CD4-positive, alpha-beta T cell treated with Interleukin-17A for 1 hour (primary cell): ENCODE measurements at places on chromosomes 2 and 18.

GRCh38 chr18:48154828-48155227 is 224.4 kb upstream of the SMAD2 start:
- DNase-seq, result no peak

DNA sequence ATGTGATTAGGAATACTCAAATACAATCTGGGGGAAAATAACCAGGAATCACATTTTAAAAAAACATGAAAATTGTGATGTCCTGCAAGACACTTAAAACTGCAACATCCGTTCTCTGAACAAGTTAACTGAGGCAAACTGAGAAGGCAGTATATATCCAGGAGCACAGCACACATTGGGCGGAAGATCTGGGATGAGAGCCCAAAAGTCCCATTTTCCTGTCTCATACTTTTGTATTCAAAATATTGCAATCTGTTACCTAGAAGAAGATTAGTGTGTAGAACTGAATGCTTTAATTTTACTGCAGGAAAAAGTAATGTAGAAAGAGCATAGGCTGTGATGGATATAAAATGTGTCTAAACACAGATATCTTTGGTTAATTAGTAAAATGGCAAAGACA is 276.8 kb upstream of the FANCL start:
- DNase-seq, result no peak

GRCh38 chr18:13007248-13007560 is 16.0 kb downstream of the CEP192 start:
- no peak for DNase-seq

DNA sequence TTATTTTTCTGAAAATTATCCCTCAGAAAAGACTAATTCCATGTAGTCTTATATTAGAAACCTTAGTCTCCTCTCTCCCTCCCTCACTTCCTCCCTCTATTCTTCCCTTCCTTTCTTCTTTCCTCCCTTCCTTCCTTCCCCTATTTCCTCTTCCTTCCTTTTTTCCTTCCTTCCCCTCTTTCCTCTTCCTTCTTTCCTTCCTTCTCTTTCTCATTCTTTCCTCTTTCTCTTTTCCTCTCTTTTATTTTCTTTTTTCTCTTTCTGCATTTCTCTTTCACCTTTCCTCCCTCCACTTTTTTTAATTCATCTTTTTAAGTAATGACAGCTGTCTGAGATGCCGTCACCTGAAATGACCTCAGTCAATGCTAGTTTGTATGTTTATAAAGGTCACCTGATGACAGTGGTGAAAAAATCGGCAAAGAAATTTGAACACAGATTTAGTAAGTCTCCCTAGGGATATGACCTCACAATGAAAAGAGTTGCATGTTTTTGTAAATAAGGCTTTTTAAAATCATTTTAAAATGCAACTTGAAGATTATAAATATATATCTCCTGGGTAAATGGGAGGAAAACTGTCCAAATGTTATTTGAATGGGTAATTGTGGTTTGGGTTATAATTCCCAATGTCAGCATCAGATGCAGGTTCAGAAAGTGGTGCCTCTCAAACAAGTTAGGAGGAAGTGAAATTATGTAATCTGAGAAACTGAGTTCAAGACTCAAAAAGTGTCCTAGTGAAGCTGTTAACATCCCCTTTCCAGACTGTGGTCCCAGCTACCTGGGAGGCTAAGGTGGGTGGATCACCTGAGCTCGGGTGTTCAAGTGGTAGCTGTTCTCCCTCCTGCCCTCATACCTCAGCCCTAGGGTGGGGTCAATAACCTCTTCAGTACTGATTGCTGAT is 90.3 kb upstream of the ST3GAL5 start:
- DNase-seq, result no peak

- DNase-seq, result peak; percentile 21
Measured at GRCh38 chr2:25664183-25664964, 9.0 kb downstream of the DTNB start.

- no peak for DNase-seq
Measured at GRCh38 chr2:105893011-105893995, 148.6 kb downstream of the NCK2 start.

DNA sequence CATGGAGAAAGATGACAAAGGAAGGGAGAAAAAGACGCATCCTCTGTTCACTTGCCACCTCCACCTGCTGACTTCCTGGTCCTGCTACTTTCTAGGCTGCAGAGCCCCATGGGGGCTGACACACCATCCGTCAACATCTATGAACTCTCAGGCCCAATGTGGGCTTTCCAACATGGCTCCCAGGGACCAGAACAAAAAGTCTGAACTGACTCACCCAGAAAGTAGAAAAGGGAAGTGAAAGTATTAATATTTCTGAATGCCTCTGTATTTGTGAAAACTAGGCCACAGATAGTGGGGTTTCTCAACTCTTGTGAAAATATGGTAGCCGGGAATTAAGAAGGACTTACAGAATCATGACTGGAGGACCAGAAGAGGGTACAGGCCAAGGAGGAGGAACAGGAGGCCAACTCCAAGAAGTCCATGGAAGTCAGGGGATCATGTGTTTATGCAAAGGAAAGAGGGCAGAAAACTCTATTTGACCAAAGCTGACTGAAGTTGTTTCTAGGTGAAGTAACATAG is 123.1 kb upstream of the CAB39 start:
- DNase-seq, result peak; percentile 20

DNA sequence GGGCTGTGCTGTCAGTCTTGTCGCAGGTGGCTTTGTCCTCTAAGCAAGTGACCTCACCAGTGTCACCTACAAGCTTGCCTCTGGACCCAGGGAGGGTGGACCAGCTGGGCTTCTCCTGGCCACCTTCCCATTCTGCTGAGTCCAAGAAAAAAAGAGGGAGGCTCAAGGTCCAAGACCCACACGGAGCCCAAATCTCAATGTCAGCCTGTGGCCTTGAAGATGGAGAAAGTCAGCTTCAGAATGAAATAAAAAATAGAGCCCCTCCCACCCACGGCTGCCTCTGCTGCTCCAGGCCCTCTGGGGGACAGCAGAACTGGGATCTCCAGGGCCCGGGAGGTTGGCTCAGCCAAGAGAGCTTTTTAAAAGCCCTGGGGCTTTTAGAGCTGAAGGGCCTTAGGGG is 145.9 kb downstream of the TNS1 start:
- no peak for DNase-seq

DNA sequence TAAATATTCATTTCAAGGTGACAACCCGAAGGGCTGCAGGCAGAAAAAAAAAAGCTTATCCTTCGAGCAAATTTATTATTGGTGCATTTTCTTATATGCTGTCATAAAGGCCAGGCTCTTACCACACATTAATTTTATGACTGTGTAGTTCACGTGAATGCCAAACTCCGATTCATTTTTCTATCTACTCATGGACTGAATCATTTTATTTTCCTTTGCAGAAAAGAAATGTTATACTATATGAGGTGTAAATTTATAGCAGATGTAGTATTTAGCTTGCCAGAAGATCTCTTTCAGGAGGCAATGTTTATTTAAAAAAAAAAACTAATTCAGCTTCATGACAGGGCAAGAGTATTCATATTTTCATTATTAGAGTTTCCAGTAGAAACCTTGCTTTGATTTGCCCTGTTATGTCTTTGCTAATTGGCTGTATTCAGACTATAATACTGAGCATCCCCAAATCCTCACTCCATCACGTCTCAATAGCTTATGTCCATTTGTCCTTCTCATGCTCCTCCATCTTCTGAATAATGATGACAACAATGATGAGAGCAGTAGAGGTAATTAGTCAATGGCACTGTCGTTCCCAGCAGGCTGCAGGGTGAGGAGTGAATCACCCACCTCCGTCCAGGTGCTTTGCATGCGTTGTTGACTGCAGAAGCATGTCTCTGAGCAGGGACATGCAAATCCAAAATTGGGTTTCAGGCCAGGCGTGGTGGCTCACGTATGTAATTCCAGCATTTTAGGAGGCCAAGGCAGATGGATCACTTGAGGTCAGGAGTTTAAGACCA is 101.1 kb upstream of the RAB12 start:
- DNase-seq, result no peak

DNA sequence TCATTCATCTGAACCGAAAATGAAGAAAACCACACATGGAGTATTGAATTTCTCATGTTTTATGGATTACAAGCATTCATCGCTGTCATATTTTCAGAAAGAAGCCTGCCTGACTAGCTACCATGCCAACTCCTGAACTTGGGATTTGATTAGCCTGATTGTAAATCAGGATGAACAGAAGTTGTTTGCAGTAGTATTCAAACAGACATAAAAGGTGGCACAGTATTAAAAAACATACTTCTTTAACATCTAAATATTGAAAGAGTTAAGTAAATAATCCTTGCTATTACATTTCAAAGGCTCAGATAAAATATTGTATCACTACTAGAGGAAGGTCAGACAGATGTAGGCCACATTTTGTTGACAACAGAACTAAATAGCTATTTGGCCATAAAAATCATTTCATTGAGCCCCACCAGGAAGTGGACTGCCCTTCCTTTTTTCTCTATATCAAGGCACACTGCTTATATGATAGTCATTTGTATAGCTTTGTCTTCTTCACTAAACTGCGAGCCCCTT is 21.6 kb downstream of the SLC38A11 start:
- DNase-seq, result no peak

GRCh38 chr2:101921319-101921952 is 70.3 kb upstream of the IL1R2 start:
- DNase-seq, result peak; percentile 3

DNA sequence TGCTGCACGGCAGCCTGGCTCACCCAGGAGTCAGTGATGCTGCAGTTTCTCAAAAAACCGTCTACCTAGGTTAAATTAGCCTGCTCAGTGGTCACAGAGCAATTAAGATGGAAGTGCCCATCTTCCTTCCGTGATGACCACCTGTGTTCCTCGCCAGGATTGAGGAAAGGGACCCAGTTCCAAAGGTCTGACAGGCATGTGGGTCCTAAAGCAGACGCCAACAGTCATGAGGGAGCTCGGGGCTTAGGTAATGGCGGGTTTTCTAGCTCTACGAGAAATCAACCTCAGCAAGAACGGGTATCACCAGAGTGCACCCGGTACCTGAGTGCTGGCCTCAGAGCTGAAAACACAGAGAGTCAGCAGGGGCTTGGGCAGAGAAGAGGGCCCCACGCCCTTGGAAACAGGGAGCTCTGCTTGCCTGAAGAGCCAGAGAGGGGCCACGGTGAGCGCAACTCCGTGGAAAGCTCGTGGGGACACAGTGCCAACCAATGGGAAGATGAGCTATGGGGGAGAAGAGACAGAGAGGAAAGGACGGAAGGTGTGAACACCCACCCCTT is 34.3 kb upstream of the DNMT3A start:
- DNase-seq, result no peak

- DNase-seq, result no peak
Measured at GRCh38 chr2:172863341-172863740, 127.7 kb downstream of the RAPGEF4 start.

DNA sequence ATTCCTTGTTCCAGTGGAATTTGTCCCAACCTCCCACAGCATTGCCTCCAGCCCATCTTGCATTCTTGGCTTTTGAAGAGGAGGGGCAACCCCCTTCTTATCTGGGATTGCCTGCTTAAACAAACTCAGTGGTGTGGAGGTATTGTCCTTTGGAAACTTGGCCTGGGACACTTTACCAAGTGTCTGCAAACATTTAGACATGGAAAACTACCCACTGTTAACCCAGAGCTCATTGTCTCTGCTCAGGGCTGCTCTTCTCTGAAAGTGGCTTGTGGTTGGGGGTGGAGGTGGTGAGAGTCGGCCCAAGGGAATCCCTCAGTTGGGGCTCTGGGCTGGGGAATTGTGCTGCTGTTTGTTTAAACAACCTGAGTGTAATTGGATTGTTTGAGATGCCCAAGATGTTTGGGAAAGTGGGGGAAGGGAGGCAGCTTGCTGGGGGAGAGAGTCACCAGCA is 178.3 kb upstream of the GATA6 start:
- DNase-seq, result no peak

GRCh38 chr2:123935405-123935804 is 89.7 kb upstream of the CNTNAP5 start:
- no peak for DNase-seq

DNA sequence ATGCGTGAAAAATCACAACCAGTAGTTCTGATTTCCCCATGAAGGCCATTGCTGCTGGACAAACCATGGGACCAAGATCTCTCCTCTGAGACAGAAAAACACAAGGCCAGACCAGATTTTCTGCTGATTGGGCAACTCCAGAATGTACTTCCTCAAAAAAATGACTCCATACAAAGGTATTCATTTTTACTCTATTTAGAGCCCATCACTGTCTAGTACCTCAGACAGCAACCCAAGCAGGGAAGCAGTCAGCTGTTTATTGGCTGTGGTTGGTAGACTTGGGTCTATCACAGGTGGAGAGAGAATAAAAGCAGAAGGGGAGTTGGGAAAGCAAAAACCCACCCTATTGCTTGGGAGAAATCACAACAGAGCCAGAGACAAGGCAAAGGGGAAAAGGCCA is 219.9 kb downstream of the PIK3C3 start:
- no peak for DNase-seq

GRCh38 chr2:109085912-109086742 is 42.9 kb upstream of the SH3RF3 start:
- no peak for DNase-seq

DNA sequence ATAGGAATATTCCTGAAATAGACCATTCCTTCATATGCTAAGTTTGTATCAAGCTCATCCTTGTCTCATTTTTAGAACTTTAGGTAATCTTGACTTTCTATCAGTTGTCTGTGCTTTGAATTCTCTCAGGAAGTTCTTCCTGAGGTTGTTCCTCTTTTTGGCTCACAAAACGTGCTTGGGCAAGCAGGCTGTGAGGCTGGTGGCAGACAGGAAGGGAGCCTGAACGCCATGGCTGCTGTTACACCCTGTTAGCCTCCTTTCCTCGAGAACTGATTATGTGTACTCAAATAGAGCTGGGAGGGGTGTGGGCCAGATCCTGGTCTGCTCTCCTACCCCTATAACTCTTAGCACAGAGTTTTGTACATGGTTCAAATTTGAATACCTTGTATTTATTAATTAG is 136.4 kb upstream of the CELF4 start:
- no peak for DNase-seq

DNA sequence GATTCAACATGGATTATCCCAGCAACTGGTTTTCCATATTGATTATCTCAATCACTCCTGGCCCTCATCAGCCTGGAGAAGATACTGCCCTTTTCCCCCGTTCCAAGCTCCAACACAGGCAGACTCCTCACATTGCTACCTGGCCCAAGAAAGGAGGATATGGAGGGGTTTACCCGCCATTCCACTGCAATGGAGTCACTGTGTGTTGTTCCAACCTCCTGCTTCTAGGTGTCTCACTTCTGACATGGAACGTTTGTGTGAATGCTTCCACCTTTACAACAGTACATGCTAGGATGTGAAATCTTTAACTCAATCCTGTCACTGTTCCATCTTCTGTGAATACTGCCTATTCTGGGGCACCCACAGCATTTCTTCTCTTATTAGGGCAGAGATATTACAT is 36.7 kb downstream of the RMP24 start:
- no peak for DNase-seq

DNA sequence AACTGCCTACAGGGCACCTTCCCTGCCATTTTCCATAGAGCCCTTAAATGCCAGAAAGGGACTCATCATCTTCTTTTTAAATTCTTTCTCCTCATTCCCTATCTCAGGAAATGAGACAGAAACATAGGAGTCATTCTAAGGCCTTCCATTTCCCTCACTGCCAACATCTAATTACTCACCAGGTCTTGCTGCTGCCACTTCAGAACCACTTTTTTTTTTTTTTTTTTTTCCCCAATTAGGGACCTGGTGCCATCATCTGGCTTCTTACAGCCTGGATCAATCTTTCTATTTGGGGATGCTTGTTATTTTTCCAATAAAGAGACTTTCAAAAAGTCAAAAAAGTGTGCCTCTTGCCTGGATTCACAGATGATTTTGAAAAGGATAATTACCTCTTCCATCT is 373.4 kb downstream of the LPIN1 start:
- no peak for DNase-seq
